ENCODE measurements at places on chromosomes 16 and 17. TPM values are rescaled to one million over a fixed set of nuclear protein-coding genes. Genes with fewer than 3 reads are reported as not detected.

GRCh38 chr16:18832006-18832405 lies 30.7 kb upstream of the ARL6IP1 start:
- DNase-seq = no peak

GRCh38 chr16:867421-868385 lies 67.2 kb upstream of the GNG13 start:
- DNase-seq = no peak

DNA sequence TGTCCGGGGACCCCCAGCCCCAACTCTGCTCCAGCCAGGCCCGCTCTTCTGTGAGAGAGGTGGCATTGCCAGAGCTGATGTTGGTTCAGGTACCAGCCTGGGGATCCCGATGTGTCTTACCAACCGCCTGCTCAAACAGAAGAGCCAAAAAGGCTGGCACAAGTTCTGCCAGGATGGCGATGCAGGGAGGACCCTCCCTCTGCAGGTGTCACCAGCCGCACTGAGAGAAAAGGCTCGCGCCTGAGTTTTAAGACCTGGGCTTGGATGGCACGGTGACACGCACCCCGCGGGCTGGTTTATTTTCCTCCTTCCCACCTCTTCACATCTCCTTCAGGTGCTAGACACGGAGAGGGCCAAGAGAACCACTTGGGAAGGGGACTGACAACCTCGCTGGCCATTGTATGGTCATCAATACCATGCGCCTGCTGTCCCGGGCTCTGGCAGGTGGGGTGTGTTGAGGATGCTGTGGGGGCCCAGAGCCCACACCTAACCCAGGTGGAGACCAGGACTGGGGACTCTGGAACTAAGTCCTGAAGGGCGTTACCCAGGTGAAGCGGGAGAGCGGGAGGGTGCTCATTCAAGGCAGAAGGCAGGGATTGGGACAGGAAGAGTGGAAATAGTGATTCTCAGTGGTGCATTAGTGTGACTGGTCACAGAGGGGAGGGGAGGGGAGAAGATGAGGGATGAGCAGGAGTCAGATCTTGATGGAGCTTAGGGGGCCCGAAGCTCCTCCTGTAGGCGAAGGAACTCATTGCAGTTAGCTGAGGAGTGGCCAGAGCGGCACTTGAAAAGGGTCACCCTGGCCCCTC lies 16.3 kb downstream of the FOXJ1 start:
- peak; percentile 20 for DNase-seq

DNA sequence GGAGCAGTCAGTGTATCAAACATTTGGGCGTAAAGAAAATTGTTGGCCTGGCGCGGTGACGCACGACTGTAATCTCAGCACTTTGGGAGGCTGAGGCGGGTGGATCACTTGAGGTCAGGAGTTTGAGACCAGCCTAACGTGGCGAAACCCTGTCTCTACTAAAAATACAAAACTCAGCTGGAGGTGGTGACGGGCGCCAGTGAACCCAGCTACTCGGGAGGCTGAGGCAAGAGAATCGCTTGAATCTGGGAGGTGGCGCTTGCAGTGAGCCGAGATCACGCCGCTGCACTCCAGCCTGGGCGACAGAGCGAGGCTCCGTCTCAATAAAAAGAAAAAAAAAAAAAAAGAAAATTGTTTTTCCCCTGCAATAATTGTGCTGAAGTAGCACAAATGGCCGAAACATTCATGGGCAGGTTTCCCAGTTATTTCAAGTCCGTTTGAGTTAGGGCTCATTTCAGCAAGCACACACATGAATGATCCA lies 1.4 kb downstream of the GCSH start:
- no peak for DNase-seq

- DNase-seq = no peak
Measured at GRCh38 chr17:27339836-27340550, 46.1 kb downstream of the WSB1 start.

Gene TBC1D28
- total RNA-seq = not detected

- DNase-seq = no peak
Measured at GRCh38 chr17:66310528-66311148, 8.2 kb downstream of the PRKCA start.

DNA sequence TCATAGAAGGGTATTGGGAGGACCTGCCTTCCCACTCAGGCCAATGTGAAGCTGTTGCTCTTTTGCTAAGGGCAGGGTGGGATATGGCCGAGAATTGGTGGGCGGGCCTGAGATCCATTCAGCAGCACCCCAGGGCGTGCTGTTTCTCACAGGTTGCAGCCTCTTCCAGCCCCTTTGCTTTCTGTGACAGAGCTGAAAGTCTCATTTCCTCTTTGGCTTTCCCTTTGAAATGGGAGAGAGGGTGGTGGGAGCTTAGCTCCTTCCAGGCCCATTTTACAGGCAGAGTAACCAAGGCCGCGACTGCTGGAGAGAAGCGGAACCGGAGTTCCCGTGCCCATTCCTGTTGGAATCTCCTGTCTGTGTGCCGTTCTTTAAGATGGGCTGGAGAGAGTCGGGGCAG lies 183.0 kb downstream of the RAB11FIP4 start:
- no peak for DNase-seq

Gene KRTAP4-5
- not detected for total RNA-seq

DNA sequence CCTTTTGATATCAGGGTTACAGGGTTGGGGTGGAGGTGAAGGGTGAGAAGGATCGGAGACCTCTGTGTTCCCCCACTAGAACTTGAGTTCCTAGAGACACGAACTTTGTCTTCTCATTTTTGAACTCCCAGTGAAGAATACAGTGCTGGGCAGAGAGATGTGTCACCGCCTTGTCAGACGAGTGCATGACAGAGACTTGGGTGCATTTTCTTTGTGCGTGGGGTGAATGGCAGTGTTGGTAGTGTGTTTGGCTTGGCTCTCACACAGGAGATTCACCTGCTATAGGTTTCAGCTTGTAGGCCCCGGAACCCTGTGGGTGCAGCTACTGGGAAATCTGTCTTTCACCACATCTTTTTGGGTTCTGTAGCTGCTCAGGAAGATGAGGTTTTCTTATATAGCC lies 40.0 kb upstream of the CCR7 start:
- no peak for DNase-seq

Gene ASIC2
- total RNA-seq = not detected

Gene KCTD11
- total RNA-seq = 15.4 TPM

DNA sequence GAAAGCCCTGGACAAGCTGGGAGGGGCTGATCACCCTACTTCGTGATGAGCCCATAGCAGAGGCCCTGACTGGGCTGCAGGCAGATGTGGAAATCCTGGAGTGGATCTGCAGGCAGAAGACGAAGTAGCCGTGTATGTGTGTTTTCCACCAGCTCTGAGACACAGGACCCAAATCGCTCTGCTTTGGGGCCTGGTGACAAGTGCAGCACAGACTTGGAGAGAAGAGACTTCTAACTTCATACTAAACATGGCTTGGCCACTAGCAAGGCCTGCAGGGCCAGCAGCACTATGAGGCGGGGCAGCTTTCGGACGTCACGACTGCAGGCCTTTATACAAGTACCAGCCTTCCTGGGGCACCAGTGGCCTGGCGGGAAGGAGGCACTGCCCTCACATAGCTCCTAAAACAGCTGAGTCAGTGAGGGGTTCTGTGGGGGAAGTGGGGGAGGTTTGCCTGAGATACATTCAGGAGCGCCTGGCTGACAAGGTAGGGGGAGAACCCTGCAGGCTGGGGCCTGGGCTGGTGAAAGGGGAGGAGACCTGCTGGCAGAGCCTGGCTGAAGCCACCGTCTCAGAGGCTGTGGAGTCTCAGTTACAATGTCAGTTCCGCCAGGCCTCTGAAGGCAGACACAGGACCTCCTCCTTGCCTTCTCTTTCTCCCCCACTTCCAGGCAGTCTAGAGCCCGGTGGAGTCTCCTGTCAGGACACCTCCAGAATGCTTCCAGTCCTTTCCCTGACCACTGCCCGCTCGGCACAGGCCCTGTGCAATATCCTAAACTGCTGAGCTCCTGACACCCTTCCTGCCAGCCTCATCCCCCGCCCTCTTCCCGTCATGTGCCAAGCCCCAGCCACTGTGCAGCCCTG lies 73.4 kb downstream of the WSB1 start:
- DNase-seq = no peak

GRCh38 chr16:3480901-3481695 lies 14.2 kb downstream of the C16orf90 start:
- DNase-seq = no peak

DNA sequence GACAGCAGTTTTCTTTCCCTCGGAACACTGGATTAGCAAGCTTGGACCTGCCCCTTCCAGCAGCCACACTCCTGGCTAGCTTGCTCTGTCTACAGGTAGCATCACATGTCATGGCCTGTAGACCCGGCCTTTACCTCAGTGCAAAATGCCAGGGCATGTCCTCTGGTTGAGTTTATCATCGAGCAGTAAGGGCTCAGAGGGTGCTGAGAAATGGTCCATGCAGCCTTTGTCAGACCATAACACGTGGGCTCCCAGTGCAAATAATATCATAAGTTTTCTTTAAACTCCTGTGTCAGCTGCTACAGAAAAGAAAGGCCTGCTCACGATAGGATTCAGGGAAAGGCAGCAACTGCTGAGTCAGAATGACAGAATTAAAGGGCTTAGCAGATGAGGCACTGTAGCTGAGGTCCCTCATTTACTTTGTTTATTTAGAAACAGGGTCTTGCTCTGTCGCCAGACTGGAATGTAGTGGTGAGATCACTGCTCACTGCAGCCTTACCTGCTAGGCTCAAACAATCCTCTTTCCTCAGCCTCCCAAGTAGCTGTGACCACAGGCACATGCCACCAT lies 8.0 kb upstream of the GNA13 start:
- DNase-seq = no peak

DNA sequence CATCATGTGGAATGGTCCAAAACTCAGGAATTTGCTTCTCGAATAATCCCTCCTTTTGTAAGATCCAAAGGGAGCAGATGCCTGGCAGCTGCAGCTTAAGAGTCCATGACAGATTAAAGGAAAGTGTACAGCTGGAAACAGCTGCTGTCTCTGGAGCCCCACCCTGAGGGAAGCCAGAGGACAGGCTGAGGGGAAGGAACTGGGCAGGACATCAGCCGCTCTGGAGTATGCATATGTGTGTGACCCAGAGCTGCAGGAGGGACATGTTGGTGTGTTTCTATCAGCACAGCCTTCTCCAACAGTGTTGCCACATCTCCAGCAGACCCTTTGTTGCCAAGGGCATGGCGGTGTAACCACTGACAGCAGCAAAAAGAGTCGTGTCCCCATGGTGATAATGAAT lies 46.2 kb downstream of the CYB561 start:
- no peak for DNase-seq

- no peak for DNase-seq
Measured at GRCh38 chr17:14460516-14461226, 159.8 kb downstream of the HS3ST3B1 start.

DNA sequence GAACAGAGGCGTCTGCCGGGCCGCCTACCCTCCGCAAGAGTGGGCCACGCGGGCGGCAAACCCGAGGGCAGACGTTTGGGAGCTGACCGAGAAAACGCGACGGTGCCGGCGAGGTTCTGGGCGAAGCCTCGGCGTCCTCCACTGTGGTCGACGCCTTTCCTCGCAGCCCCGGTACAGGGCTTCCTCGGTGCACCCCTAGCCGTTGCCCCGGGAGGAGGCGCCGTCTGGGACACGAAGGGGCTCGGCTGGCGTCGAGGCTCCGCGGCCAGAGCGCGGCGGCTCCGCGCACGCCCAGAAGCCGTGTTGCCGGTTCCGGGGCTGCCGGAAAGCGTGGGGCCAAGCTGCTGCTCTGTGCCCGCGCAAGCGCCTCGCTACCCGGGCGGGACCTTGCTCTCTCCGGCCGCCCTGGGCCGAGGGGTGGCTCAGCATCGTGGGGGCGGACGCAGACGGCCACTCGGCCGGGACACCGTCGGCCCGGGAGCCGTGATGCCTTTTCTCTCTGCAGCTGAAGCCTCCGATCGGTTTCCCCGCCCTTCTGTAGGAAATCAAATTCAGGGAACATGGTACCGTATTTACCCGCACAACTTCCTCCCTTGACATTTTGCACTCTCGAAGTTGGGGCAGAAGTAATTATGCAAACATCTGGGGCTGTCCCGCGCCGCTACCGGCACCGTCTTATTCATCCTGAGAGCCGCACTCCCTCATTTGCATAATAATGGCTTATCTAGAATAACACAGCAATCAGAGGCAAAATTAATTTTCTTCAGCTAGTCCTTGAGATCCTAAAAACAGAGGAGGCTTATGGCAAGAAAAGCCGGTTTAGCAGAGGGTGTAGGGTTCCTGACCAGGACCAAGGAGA lies 7.3 kb upstream of the CBX8 start:
- peak; percentile 86 for DNase-seq

GRCh38 chr16:67917852-67918236 lies 13.8 kb downstream of the CTRL start:
- no peak for DNase-seq

- DNase-seq = no peak
Measured at GRCh38 chr16:65318138-65318537, 196.3 kb upstream of the CDH11 start.

DNA sequence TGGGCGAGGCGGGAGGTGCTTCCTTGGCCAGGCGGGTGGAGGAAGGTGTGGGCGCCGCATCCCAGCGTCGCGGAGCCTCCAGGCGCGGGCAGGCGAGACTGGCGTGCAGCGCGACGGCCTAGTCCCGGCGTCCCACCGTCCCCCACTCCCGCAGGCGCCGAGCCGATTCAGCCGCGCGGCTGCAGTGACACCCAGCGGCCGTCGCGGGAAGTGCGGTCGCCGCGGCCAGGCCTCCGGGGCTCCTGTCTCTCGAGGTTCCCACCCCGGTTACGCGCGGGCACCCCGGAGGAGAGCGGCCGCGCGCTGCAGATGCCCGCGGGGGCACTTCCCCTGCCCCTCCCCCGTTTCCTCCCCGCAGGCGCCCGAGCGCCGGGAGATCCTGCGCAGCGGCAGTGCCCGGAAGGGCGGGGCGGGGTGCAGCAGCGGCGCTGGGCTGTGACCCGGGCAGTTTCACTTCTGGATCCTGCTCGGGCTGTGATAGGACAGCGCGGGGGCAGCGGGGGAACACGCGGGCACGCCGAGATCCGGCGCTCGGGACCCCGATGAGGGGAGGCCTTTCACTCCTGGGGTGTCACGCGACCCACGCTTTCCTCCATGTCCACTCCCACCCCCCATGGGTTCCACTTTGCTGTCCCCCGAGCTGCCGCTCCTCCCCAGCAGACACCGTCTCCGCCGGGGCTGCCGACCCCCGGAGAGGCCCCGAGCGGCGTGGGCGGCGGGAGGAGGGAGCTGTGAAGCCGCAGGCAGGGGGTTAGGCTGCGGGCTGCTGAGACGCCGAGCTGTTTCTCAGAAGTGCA lies 16.6 kb downstream of the GRB7 start:
- DNase-seq = peak; percentile 99

- peak; percentile 16 for DNase-seq
Measured at GRCh38 chr16:3317315-3317999, 12.2 kb downstream of the ZNF75A start.

DNA sequence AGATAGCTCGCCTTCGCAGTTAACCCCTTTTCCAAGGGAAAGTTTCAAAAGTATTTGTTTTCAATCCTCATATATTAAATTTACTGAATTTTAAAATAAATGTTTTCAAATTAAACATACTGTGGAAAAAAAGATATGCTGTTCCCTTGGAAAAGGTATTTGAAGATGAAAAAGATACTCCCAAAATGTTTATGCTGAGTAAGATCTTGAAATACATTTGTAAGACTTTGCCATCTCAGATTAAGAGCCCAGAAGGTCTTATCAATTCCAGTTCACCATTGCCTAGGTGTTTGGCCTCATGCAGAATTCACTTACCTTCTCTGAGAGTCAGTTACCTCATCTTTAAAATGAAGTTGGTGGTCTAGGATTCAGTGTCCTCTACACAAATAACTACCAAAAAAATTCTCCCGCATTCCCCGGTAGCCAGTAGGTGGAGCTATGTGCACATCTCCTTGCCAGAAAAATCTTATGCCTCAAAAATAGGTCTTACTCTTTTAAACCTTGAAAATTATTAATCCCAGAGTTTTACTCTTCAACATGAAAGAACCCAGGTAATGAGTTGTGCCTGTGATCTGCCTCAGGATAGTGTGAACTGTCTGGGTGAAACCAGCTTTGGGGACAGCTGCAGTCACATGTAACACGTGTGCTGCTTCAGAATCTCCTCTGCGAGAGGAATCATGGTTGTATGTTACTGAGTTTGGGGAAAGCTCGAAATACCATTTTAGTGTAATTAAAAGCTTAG lies 178.3 kb downstream of the MRTFB start:
- peak; percentile 66 for DNase-seq
